ENCODE measurements at places on chromosomes 5 and 9.

GRCh38 chr5:120096413-120096812 is 367.7 kb upstream of the PRR16 start:
- no peak for DNase-seq

DNA sequence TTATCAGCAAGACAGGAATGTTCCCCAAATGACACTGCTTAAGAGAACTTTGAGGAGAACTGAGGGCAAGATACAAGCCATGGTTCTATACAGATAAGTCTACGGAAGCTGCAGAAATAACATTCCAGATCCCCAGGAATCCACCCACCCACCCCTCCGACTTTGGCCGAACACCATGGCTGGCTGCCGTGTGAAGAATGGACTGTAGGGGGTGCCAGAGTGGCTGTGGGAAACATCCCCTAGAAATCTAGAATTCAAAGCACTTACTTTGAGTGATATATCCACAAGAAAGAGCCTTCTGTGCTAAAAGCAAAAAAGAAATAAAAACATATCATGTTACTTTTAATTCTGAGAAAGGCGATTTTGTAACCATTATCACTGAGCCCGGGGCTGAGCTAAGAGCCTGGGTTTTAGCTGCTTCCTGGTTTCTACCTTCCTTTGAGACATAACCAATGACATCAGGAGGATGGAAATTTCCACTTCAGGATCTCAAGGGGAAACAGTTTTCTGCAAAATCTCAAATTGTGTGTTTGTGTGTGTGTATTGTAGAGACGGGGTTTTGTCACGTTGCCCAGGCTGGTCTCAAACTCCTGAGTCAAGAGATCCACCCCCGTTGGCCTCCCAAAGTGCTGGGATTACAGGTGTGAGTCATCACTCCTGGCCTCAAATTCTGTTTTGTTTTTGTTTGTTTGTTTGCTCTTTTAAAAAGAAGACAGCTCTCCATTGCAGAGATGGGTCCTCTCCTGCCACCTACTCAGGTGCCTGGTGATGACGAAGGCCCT is 36.4 kb downstream of the GGTA1 start:
- DNase-seq = no peak

GRCh38 chr5:179378116-179378440 is 32.8 kb upstream of the ADAMTS2 start:
- no peak for DNase-seq

GRCh38 chr5:132425975-132426524 is 56.5 kb downstream of the SLC22A5 start:
- DNase-seq = no peak

DNA sequence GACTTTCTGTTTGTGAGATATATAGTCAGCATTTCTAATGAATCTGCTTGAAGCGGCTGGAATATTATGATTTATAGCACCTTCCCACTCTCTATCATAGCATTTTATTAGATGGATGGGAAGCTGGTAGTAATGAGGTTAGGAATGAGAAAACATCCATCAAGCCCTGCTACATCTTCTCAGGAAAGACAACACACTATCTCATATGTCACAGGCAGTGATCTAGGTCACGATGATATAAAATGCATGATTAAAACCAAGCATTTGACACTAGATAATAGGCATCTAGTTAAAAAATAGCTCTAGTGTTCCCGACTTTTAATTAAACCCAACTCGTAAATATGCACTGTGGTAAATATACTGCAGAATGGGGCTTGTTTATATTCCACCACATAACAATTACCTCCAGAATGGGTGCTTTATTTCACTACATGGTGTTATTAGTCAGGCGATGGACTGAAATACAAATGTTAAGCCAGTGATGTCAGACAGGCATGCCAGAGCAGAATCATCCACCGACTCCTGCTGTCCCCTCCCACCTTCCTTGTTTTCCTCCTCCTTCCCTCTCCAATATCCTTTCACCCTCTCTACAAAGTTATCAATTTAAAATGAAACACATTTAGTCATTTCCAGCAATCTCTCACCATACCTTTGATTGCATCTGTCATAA is 286.8 kb downstream of the SPATA31D1 start:
- no peak for DNase-seq

DNA sequence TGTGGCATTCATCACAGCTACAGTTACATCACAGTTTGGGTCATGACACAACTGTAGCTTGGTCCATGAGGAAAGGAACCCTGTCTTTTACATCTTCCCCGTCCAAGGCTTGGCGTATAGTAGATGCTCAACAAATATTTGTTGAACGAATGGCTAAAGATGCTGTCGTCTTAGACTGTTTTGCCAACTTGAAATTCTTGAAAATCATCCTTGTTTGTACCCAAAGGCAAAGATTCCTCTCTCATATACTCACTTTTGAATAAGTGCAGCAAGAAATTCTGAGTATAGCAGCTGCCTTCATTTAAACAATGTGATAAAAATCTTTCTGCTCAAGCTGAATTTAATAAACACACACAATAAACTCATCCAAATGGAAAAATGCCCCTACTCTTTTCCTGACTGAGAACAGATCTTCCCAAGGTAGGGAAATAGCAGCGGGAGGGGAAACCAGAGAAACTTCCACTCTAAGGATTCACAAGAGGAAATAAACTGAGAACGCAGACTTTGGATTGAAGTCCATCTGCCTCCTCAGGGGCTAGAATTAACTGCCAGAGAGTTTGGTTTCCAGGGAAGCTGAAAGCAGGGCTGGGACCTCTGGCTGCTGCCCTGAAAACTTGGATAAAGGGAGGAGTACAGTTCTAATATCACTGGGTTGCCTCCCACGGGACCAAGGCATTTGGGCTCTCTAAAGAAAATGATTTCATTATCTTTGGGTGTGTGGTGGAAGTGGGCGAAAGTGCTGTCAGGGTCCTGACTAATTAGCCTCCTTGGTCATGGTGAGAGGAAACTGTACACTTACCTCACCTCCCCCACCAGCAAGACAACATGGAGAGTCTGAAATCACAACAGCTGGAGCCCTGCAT is 99.1 kb downstream of the DPYSL3 start:
- no peak for DNase-seq

DNA sequence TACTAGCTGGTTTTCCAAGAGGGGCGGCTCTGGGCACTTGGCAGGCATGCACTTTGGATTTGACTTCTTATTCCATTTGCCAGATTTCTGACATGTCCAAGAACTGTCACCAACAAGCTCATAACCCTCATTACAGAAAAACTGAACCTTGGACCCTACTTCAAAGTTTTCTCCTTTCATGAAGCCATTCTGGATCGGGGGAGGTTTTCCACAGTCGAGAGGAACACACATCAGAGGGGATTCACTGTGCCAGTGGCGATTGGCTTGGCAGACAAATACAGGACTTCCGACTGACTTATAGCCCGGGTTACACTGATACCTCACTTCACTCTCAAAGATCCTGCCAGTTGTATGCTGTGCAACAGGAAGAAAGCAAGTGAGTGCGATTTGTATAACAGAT is 70.9 kb upstream of the TXNDC8 start:
- DNase-seq = no peak

DNA sequence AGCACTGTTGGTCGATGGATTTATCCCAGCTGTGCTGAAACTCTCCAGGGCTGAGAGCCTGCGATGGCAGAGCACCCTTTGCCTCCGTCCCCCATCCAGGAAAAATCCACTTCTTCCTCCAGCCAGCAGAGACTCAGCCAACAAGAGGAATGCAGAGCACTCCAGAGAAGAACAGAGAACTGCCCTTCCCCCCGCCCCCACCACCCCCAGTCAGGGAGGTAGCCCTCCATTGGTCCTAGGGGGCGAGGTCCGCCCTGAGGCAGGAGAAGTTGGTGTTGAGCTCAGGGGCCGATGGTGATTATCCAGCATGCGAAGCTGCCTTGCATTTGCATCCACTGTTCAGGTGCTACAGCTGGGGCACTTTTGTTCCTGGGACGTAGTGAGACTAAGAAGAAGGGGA is 9.0 kb downstream of the TLX3 start:
- no peak for DNase-seq

DNA sequence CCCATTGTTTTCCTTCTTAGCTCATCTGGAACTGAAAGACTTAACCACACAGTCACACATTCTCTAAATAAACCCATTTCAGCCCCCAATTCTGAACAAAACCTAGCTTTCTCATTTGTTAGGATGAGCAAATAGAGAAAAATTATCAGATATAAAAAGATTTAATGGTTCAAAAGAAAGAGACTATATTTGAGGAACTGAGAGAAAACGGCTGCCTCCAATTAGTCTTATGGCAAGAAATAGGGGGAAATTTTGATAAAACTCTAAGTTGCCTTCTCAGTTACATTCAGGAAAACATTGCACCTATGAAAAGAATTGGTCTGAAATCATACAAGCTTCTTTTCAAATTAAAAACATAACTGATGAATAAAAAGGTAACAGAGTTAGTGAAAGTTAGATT is 63.7 kb upstream of the ALDH1B1 start:
- DNase-seq = no peak

- DNase-seq = no peak
Measured at GRCh38 chr5:17854901-17855300, 220.6 kb downstream of the TAF11L14 start.

- no peak for DNase-seq
Measured at GRCh38 chr5:103526164-103526915, 36.2 kb downstream of the NUDT12 start.

GRCh38 chr9:4289411-4290326 is 10.2 kb downstream of the GLIS3 start:
- no peak for DNase-seq

DNA sequence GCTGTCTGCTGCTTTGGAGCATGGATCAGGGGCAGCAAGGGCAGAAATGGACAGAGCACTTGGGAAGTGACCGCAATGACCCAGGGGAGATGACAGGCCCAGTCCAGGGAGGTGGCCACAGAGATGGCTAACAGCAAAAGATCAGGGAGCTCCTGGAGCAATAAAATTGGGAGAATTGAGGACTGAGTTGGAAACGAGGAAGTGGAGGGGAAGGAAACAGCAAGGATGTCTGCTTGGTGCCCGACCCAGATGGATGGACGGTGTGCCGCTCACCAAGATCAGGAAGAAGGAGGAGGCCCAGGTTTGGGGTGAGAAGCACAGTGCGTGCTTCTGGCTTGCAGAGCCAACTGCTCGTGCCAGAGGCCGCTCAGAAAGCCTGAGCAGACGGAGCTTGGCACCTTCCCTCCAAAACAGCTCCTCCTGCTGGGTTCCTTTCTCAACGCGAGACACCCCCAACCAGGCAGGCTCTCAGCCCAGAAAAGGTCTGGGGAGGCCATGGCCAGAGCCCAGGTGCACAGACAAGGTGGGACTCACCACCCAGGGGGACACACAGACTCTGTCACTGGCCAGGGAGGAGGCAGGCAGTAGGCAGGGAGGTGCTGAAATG is 1.7 kb upstream of the SLC34A1 start:
- DNase-seq = no peak

- DNase-seq = no peak
Measured at GRCh38 chr9:20884985-20885593, 146.4 kb downstream of the HACD4 start.

GRCh38 chr9:111484572-111484894 is 350 bp upstream of the ECPAS start:
- no peak for DNase-seq

Data from cortex of kidney (tissue), 1 donor.